Endothelial cell (in vitro differentiated cells): ENCODE measurements at places on chromosomes 4 and X. TPM values are rescaled to one million over a fixed set of nuclear protein-coding genes. Genes with fewer than 3 reads are reported as not detected.

Gene HAUS3
- 16.2 TPM for total RNA-seq

Gene NWD2
- not detected for total RNA-seq

DNA sequence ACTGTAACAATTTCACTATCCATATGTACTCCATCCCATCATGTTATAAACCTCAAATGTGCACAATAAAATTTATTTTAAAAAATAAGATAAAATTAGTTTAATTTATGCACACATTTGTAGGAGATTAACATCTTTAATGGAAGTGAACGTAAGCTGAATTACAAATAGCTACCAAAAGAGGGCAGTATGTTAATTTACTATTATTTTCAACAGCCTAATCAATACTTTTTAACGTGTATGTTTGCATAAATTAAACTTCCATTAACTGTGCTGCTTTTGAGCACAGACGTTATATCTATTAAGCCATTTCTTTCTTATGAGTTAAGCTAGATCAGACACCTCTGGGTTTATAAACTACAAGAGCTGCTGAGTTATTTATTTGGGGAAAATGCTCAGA, 56.5 kb upstream of the PHKA2 start:
- no peak for DNase-seq

DNA sequence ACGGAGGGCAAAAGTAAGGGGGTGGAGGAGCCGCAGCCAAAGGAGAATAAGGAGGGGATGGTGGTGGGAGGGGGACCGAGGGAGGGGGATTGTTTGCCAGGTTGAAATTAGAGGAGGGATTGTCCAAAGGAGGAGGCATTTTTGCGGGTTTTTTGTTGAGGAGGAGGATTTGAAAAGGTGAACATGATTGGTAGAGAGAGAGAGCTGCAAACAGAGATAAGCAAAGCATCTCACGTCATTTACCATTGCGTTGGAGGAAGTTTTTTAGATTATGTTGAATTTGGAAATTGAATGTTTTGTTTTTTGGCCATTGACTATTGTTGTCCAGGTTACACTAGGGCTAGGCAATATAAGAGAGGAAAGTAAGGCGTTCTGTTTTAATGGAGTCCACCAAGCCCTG, 54.5 kb upstream of the ABCB7 start:
- no peak for DNase-seq

GRCh38 chr4:71020611-71021010, 27.2 kb downstream of the DCK start:
- DNase-seq, result no peak

Gene APELA
- 0.85 TPM for total RNA-seq
